ENCODE measurements at places on chromosomes 7 and 10.

DNA sequence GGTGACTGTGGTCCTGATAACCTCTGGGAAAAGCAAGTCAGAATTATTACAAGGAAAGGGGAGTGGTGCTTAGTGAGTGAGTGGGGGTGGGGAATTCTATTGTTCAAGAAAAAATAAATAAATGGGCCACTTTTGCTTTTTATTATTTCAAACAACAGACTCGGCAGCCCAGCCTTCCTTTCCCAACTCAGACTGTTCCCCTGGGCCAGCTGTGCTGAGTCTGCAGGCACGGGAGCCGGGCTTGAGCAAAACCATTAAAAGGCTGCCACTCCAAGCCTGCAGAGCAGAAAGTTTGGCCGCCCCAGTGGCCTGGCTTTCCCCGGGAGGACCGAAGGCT, 90.0 kb downstream of the PLXNA4 start:
- ATAC-seq = peak; percentile 57

GRCh38 chr7:74404741-74405140, 49.0 kb upstream of the GTF2IRD1 start:
- ATAC-seq = no peak

GRCh38 chr10:28768227-28768626, 90.9 kb downstream of the BAMBI start:
- ATAC-seq = no peak

DNA sequence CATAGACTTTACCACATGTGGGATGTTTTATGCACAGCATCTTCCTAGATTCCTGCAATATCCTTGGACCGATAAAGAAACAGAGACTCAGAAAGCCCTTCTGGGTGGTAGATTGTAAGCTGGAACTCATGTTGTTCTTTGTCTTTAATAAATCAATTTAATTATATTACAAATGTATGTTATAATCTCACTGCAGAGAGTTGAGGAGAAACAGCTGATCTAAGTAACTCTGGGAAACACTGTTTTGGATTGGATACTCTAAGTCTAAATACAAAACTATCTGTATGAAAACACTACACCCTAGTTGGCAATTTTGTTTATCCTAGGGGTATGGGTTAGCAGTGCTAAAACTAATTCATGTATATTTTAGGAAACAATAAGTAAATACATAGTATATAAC, 1015.2 kb downstream of the XPNPEP1 start:
- ATAC-seq = no peak

DNA sequence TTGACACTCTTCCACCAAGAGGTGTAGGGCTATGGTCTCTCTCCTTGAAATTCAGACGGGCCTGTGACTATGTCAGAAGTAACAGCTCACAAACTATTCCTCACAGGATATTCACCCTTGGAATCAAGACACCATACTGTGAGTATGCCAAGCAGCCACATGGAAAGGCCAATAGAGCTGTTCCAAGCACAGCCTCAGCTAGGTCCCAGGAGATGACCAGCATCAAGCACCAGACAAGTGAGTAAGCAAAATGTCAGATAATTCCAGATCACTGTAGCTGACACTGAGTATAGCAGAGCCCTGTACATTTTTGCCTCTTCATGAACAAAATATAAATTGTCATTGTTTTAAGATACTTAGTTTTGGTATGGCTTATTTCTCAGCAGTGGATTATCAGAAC, 88.1 kb upstream of the KCND2 start:
- ATAC-seq = peak; percentile 16

- ATAC-seq = no peak
Measured at GRCh38 chr10:83492004-83492403, 647.3 kb upstream of the GHITM start.

- no peak for ATAC-seq
Measured at GRCh38 chr10:70355051-70356021, 27.1 kb downstream of the LRRC20 start.

- no peak for ATAC-seq
Measured at GRCh38 chr10:29345144-29345909, 56.5 kb downstream of the LYZL1 start.

GRCh38 chr10:103759100-103759781, 96.1 kb downstream of the SH3PXD2A start:
- ATAC-seq = peak; percentile 75

DNA sequence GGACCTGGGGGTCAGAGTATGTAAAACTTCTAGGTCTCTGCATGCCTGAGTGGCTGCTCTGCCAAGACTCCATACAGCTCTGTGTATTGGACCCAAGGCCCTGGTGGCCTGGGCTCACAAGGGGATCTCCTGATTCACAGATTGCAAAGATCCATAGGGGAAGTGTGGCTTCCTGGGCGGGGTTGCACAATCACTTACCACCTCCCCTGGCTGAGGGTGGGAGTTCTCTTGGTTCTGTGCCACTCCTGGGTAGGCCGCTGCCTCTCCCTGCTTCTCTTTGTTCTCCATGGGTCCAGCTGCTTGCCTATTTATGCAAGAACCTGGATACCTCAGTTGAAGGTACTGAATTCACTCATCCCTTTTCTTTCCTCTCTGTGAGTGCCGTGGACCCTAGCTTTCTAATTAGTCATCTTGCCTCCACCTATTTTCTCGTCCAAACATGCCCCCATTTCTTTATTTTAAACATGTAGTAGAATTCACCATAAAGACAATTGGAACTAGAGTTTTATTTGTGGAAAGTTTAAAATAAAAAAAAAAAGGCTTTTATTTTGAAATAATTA, 18.5 kb upstream of the AGR3 start:
- no peak for ATAC-seq

- ATAC-seq = no peak
Measured at GRCh38 chr10:94216201-94216600, 146.5 kb downstream of the NOC3L start.

- ATAC-seq = peak; percentile 61
Measured at GRCh38 chr10:132654708-132655661, 117.4 kb downstream of the INPP5A start.

GRCh38 chr7:137545059-137545716, 201.7 kb upstream of the PTN start:
- no peak for ATAC-seq

- ATAC-seq = peak; percentile 60
Measured at GRCh38 chr10:118798231-118798662, 43.5 kb upstream of the CACUL1 start.

DNA sequence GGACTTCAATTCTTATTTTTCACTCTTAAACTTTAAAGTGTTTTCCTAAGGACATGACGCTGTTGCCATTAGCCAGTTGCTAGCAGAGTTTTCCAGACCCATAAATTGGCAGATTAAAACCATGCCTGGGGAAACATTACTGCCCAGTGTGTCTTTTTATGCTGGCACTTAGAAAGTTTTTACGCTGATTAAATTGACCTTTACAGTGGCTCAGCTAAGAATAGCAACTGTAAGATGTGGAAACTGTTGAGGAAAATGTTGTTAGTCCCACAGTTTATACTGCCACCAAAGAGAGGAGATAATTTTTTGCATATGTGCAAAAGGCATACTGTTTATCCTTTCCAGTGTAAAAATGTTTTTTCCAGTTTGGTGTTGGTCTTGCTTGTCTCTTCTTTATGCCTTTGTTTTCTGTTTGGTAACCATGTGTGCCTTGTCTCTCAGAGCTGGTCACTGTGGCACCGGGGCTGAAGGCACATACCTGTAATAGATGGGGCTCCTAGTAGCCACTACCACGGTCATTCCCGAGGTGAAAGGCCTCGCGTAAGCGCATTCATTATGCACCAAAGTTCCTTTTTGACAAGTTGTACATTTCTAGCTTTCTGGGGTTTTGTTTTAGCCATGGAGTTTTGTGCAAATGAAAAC, 45.3 kb downstream of the CYP17A1 start:
- ATAC-seq = no peak

- no peak for ATAC-seq
Measured at GRCh38 chr7:115965236-115965635, 65.3 kb downstream of the TFEC start.

DNA sequence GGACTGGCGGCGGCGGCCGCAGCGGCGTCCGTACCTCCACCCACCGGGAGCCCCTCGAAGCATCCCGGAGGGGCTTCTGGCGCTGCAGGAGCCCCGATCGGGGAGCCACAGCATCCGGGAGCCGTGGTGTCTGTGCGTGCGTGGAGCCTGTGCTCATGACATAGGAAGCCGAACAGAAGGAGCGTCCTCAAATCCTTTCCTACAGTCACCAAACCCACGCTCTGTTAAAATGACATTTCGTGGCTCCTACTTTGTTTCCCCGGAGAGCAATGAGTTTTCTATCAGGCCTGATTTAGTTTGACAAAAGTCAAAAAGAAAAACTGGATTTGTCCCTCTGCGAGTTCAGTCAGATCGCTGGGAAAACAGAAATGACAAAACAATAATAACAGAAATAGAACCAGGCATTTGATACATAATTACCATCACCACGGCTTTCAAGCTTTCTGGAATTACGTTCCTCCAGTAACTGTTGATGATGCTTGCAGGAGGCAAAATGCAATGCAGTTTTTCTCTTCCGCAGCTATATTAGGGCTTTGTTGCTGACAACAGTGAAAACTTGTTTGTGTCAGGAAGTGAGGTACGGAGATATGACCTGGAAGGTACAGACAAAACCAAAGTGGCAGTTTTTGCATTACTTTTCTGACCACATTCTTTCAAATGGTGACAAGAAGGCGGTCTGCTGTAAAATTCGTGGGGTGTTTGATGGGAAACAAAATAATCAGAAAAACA, 219.3 kb upstream of the MKLN1 start:
- ATAC-seq = no peak

GRCh38 chr7:42046483-42046882, 190.5 kb downstream of the GLI3 start:
- no peak for ATAC-seq

DNA sequence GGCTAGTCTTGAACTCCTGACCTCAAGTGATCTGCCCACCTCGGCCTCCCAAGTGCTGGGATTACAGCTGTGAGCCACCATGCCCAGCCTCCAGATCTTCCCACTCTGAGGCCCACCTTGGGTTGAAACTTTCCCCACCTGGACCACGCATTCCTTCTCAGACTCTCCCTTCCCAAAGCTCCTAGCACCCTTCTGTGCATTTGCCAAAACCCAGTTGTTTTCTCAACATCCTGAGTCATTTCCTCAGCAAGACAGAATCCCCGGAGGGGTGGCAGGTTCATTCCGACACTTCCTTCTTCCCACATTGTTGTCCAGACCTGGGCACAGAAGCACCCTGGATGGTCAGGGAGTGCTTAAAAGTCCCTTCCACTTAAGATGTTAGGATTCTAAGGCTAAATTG, 28.9 kb downstream of the BAG3 start:
- no peak for ATAC-seq

GRCh38 chr7:68031180-68031943, 1034.7 kb downstream of the TYW1 start:
- no peak for ATAC-seq

DNA sequence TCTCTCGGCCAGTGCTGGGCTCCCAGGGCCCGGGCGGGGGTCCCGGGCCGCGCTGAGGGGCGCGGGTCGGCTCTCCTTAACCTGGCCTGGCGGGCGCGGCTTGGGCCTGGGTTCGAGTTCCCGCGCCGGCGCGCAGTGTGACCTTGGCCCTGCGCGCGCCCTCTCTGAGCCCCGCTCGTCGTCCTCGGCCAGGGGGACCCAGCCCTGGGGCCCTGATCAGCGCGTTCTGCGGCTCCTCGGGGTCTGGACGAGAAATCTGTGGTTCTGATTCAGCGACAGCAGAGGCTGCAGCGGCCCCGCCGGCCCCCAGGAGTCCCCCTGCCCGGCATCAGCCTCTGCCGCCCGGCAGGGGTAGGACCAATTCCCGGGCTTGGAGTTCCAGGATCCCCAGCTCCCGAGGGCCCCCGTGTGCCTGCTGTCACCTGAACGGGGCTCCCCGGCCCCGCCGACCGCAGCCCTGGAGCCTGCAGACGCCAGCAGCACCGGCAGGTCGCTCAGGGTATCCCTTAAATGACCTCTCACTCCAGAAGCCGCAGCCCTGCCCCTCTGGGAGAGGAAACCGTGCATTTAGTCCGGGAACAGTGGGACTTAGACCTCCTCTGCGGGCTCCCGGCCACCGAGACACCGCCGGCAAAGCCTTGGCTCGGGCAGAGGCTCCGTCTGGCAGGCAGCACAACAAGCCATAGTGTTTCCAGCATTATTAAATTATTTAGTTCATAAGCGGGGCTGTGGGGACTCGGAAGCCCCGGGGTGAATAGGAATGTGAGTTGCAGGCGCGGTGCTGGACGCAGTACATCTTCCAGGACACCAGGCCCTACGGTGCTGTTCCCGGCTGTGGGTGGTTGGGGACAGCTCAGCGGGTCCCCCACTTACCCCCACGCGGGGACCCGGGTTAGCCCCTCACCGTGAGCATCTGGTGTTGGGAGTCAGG, 572 bp downstream of the CHST12 start:
- ATAC-seq = peak; percentile 35

DNA sequence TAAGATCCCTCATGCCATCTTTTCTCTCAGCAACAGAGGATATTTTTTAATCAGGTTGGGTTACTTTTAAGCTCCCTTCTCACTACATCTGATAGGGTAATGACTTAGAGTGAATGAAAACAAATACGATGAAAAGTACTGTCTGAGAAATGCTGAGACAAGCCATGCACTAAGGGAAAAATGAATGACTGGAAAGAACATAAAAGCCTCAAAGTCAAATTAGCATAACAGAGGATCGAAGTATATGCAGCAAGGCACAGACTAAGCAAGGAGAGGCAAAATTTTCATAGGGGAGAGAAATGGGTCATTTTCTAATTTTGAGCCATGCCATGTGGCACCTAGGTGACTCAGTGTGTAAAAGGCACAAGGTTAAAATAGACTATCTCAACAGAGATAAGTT, 8.5 kb upstream of the POT1 start:
- no peak for ATAC-seq

- no peak for ATAC-seq
Measured at GRCh38 chr7:143012001-143012400, 14.9 kb downstream of the OR9A2 start.

DNA sequence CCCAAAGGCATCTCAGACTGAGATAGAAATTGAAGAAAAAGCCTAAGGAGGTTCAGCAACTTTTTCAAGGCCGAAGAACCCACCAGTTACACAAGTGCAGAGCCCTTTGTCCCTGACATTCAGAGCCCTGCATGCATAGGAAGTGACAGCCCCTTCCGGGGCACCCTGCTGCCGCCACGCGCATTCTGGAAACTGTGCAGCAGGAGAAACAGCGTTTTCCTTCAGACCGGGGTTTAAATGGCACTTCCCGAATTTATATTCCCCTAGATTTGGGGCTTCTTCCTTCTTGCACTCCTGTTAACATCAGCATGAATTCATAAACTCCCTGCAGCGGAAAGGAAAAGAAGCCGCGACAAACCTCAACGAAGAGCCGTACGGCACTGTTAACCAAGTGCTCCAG, 190.5 kb upstream of the C7orf33 start:
- no peak for ATAC-seq

- ATAC-seq = no peak
Measured at GRCh38 chr10:61754587-61755550, 92.1 kb downstream of the CABCOCO1 start.

GRCh38 chr7:34064519-34065158, 159.3 kb downstream of the BMPER start:
- ATAC-seq = peak; percentile 44

- no peak for ATAC-seq
Measured at GRCh38 chr7:132614428-132615318, 38.4 kb upstream of the PLXNA4 start.

DNA sequence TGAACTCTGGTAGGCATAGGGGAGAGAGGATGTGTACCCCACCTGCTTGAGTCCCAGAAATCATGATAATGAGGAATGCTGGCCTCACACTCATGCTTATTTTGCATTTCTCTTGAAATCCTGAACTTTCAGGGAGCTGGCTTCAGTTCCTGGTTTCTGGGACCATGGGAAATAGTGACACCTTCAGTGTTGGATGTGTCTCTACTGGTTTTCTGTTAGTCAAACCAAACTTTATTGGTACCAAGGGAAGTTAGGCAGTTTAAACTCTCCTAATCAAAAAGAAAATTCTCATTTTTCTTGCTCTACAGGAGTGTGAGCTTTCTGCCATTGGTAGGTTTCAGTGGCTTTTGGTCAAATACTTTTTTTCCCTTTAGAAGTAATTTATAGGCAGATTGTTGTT, 11.8 kb upstream of the PCGF5 start:
- ATAC-seq = no peak

All from gastroesophageal sphincter (tissue), 4 donors.